SK-MEL-5 (cell line): ENCODE measurements at places on chromosomes 2 and 18. TPM values are rescaled to one million over a fixed set of nuclear protein-coding genes. Genes with fewer than 3 reads are reported as not detected.

DNA sequence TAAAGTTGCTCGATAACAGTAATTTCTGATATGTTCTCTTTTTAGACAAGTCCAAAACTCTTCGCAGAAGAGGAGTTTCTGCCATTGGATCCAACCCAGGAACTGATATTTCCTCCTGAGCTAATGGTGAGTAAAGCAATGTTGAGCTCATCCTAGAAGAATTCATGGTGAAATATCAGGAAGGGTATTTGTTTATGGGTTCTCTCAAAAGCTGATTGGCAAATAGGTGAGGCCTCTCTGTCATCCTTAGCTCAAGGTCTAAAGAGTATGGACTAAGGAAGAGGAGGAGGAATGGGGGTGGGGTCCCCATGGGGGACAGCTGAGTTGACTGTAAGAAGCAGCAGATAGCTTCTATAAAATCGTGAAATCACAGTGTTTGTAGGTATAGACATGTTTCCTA, 18.2 kb downstream of the AOX1 start:
- no peak for DNase-seq

- DNase-seq = no peak
These were observed 27.7 kb downstream of the TMEM182 start for GRCh38 chr2:102789349-102790090.

- DNase-seq = peak; percentile 97
These were observed 69.6 kb downstream of the POLR1A start for GRCh38 chr2:86035883-86036668.

DNA sequence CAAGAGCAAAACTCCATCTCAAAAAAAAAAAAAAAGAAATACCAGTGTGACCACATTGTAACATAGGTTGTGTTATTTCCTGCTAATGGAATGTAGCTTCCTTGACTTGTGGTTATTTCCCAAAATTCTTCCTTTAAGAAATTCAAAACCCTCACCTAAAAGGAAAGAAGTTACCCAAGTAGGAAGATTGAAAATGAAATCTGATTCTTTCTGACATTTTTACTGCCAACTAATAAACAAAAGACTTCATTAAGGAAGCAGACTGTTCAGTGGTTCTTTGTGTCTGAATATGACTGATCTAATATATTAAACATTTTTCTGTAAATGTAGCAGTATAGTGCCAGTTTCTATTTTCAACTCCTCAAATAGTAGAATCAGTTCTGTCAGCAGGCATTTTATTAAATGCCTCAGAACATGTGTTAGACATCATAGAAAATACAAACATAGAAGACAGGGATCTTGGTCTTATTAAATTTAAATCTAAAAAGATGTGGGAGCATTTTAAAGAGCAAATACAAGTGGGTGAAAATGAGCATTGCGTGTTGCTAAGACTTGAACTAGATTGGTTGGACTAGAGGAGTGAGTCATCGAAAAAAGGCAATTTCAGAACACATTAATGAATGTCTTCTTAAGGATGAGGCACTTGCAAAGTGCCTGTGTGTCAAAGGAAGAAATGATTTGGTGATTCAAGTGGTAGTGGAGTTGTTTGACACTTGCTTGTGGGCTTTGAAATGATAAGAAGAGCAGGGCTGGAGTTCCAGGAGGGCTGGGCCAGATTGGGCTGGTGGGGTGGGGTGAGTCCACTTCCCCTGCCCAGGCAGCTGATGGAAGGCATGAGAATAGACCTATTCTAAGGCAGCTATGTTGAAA, 53.4 kb downstream of the PKP4 start:
- DNase-seq = no peak

GRCh38 chr2:128062571-128062970, 28.4 kb upstream of the UGGT1 start:
- DNase-seq = no peak

The PDCD1 gene
- not detected in 2 replicates for total RNA-seq
